Stimulated activated CD8-positive, alpha-beta memory T cell treated with anti-CD3 and anti-CD28 coated beads, Interleukin-4, amount 100 ng/mL, for 48 hours (primary cell): ENCODE measurements at places on chromosomes 5 and 9.

DNA sequence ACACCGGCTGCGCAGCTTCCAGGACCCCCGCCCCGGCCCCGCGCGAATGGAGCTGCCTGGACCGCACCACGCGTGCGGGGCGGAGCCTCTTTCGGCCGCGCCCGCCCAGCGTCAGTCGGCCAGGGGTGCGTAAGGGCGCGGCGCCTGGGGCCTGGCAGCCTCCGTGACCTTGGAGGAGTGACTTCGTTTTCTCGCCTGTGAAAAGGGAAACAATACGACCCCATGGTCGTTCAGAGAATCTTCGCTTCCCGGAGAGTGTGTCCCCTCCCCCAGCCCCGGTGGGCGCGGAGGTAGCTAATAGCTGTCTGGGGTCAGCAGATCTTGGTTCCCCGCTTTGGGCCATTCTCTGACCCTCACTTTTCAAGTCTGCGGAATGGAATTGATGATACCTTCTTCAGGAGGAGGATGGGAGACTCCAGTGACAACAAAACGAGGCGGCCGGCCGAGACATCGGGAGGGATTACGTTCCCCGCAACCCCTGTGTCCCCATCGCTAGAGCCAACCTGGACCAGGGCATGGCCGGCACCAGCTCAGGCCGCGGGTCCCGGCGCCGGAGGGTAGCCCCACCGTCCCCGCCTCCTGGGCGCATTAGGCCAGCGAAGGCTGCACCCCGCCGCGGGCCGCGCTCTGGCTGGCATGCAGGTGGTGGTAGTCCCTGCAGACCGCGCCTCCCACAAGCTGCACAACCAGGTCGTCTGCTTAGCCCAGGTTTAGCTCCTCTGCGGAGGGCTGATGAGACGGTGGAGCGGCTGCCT, 5.5 kb upstream of the CDHR2 start:
- peak; percentile 82 for DNase-seq

DNA sequence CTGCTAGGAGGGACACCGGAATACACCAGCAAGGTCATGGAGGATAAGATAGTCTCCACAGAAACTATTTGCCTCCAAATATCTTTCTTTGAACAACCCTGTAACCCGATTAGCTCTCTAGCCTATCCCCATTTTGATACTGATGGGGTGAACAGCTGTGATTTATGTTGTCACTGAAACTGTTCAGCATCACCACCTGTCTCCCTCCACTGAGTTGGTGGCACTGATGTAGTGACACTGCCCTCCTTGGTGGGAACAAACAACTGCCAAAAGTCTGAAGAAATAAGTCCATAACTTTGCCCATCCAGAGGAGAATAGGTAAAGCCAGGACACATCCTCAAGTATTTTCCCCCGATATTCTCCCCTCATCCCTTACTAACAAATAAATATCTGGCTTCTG, 24.3 kb upstream of the KCNV2 start:
- DNase-seq, result no peak

GRCh38 chr5:143554187-143554717, 150.8 kb upstream of the NR3C1 start:
- DNase-seq, result no peak

GRCh38 chr9:121185774-121186403, 15.8 kb downstream of the RAB14 start:
- no peak for DNase-seq

- DNase-seq, result no peak
These were observed 52.6 kb downstream of the MED27 start for GRCh38 chr9:132026932-132027585.

DNA sequence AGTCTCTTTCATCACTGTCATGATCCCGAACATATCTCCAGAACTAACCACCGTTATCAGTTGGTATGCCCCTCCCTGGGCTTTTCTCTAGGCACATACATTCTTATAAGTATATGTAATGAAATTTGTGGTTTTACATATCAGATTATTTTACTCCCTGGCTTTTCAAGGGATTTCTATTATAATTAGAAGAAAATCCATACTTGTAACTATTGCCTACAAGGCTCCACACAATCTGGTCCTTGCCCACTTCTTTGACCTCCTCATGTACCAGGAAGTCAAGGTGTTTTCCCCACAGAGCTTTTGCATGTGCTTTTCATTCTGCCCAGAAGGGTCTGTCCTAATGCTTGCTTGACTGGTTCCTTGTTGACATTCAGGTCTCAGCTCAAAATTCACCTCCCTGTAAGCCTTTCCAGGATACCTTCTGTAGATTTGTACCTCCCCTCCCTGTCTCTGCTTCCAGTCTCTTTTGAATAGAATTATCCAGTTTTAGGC, 33.6 kb upstream of the HSD17B4 start:
- DNase-seq, result no peak

DNA sequence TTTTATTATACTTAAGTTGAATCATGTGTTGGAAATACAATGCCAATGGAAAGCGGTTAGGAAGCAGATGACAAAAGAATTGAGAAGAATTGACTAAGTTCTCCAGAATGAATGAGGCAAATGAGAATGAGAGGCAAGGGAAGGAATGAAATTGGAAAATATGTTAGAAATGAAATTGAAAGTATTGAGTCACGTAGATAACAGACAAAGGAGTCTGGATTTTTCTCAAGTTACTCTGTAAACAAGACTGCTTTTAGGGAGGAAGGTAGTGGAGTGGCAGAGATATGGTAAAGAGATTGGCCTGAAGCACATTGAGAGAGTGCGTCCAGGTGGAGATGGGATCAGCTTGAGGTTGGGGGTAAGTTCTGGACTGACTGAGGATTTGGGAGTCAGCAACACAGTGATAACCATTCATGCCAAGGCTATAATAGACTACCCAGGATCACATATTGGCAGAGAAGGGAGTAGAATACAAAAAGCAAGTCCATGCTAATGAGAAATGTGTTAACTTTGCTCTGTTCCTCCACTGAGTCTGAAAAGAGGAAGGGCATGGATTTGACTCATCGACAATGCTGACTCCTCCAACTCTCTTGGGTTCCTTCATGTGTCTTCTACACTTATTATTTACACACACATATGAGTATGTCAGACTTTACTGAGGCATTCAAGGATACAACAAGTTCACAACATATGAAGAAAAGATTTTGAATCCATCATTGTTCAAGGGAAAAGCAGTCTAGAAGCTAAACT, 814.2 kb upstream of the ZNF608 start:
- DNase-seq, result no peak

GRCh38 chr5:61332358-61332749, 296 bp downstream of the ZSWIM6 start:
- peak; percentile 53 for DNase-seq

DNA sequence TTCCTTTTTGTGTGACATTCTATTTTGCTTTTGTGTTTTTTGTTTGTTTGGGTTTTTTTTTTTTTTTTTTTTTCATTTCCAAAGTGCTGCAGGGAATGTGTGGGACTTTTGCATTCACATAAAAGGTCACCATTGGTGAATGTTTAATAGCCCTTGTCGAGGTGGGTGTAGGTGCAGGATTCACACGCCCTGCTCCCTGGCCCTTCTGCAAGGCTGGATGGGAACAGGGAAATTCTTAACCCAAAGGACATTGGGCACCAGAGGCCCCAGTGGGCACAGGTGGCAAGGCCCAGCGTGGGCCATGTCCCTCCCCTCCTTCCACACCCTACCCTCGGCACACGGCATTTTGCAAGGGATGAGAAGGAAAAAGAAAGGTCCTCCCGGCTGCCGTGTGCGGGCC, 50.4 kb upstream of the NOTCH1 start:
- no peak for DNase-seq

- DNase-seq, result no peak
These were observed 79.0 kb downstream of the PRLR start for GRCh38 chr5:35151146-35151920.

DNA sequence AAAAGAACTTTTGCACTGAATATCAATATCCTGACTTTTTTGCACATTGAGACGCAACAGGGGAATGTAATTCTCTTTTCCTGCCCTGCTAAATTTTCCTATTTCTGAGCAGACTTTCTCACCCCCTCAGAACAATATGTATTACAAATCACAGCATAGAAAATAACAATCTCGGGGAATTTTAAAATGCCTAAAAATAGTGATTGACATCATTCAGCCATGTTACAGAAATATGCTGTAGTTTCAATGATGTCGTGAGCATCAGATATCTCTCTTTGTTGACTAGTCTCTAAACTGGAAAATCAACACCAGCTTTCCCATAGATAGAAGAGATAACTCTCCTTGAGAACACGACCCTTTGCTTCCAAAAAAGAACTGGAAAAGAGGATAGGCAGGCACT, 166.7 kb downstream of the ZDHHC21 start:
- no peak for DNase-seq

DNA sequence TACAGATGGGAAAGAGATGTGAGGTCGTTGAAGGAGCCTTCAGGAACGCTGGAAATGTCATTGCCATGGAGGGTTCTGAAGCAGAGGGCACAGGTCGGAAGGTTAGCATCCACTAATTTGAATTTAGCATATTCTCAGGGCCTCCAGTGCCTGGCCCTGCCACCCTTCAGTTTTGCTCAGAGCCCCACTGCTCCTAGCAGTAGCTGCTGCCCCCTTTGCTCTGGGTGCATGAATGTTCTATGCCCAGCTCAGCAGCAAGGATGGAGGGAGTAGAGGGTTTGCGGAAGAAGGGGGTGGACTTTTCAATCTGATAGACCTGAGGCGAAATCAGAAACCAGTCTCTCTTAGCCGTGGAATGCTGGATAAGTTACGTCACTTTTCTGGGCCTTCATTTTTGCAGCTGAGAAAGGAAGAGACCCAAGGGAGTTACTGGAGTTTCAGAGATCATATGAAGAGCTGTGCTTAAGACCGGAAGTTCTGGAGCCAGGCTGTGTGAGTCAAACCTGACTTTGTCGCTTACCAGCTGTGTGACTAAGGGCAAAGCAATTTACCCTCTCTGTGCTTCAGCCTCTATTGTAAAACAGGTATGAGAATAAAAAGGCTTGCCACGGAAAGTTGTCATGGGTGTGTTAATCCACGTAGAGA, 133.2 kb upstream of the PANK3 start:
- no peak for DNase-seq

DNA sequence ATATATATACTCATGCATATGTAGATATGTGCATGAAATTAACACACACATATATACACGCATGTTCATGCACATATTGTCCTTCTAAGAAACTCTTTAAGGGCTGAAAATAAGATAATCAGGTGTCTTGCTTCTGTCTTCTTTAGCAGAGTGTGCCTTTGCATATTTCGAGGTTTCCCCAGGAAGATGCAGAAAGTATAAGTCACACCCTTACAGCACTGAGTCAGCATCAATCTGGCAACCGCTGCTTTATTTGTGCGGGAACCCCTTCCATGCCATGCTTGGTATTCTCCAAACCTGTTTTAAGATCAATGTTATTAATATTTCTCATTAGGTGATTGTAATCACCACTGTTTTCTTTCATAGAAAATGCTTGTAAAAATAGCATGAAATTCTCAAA, 557.9 kb downstream of the CAAP1 start:
- no peak for DNase-seq

DNA sequence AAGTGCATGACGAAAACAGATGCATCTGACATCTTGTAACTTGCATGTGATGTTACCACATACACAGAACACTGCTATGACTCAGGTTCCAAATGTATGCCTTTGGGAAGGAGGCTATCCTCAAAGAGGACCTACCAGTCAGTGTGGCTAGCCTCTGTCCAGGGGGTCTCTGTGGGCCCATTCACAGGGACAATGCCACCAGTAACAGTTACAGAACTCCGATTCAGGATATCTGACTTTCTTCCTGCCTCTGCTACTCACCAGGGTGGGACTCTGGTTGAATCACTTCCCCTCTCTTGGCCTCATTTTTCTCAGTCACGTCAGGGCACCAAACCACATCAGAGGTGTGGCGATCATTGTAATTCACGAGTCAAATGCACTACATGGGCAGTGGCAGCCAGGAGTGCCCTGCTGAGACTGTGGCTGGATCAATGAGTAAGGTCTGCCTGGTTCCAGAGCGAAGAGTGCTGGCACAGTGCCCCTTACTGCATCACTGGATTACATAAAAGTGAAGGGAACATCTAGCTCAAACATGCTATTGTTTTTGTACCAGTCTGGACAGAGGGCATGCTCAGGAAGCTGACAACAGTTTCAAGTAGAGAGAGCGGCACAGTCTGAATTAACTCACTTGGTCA, 13.2 kb downstream of the ATOX1 start:
- peak; percentile 60 for DNase-seq

GRCh38 chr5:174503461-174504265, 220.7 kb upstream of the MSX2 start:
- DNase-seq, result no peak

GRCh38 chr9:124809211-124809610, 32.3 kb downstream of the OLFML2A start:
- no peak for DNase-seq

DNA sequence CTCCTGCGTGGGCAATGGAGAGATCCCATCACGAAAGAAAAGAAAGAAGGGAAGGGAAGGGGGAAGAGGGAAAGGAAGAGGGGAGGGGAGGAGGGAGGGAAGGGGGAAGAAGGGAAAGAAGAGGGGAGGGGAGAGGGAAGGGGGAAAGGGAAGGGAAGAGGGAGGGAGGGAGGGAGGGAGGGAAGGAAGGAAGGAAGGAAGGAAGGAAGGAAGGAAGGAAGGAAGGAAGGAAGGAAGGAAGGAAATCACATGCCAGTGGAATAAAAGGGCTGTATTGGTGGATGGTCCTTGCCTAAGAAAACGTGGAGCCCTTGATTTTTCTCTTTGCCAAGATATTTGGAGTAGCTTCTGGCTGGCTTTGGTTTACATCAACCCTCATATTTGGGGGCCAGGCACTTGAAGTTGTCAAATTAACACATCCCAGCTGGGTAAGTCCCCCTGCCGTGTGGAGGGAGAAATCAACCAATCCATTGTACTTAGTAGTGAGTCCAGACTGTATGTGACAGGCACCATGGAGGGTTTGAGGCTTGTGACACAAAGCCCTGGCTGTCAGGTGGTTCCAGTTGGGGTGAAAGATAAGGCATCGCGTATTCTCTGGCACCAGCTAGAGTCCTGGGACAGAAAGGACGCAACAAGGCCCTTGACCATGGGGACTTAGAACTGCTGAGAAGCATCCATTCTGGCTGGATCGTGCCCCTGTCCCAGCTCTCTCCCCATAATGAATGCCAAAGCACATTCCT, 23.7 kb downstream of the IDNK start:
- DNase-seq, result no peak

GRCh38 chr5:9515436-9515835, 30.4 kb downstream of the SEMA5A start:
- no peak for DNase-seq

- DNase-seq, result no peak
These were observed 492.2 kb upstream of the ADAMTS16 start for GRCh38 chr5:4647955-4648354.

GRCh38 chr5:135243556-135244285, 155.3 kb downstream of the MACROH2A1 start:
- peak; percentile 7 for DNase-seq

DNA sequence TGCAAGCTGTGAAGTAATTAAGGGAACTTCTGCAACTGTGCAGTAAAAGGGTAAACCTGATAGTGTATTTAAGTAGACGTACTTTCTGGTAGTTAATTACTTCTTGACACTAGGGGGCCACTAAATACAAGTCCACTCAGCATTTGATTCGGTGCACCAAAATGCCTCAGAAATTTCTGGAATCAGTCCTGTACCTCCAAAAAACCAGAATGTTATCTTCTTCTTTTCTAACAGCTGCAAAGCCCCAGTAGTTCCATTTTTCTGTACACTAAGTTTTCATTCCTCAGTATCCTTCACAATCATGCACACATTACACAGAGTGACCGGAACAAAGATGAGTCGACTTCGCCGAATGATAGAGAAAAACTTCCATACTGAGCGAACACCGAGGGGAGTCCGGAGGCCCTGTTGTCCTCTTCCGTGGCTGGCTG, 484 bp downstream of the GFM2 start:
- DNase-seq, result no peak

GRCh38 chr9:26682796-26683496, 209.7 kb downstream of the CAAP1 start:
- no peak for DNase-seq
